ENCODE measurements at places on chromosomes 13 and 19. TPM values are rescaled to one million over a fixed set of nuclear protein-coding genes. Genes with fewer than 3 reads are reported as not detected.

The CCNA1 gene
- polyA plus RNA-seq: 1.2 TPM

The TTC9B gene
- 0.25 TPM for polyA plus RNA-seq

The PRRG2 gene
- polyA plus RNA-seq: 7.3 TPM

The ZFP28 gene
- polyA plus RNA-seq: 18.3 TPM

The ATP12A gene
- 16.9 TPM for polyA plus RNA-seq

The PSG5 gene
- polyA plus RNA-seq: 0.12 TPM

The KL gene
- polyA plus RNA-seq: 58.3 TPM

The DENND1C gene
- polyA plus RNA-seq: 36.7 TPM

The KLK6 gene
- 28.0 TPM for polyA plus RNA-seq

The MRPL34 gene
- 43.5 TPM for polyA plus RNA-seq

The FPR3 gene
- polyA plus RNA-seq: 0.20 TPM

DNA sequence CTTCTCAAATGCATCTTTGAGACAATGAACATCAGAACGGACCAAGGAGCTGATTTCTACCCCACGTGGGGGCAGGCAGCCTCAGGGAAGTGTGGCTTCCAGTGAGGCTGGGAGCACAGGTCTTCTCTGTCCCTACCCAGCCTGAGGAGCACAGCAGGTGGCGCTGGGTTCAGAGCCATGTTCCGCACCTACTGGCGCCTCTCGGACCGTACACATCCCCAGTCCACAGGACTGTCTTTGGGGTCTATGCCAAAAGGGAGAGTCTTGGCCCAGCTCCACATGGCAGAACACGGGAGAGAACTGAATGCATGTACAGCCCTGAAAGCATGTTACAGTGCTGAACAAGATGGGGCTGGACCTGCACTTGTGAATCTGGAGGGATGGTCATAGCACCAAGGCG lies 22.6 kb downstream of the SUGP1 start:
- DNase-seq: no peak

DNA sequence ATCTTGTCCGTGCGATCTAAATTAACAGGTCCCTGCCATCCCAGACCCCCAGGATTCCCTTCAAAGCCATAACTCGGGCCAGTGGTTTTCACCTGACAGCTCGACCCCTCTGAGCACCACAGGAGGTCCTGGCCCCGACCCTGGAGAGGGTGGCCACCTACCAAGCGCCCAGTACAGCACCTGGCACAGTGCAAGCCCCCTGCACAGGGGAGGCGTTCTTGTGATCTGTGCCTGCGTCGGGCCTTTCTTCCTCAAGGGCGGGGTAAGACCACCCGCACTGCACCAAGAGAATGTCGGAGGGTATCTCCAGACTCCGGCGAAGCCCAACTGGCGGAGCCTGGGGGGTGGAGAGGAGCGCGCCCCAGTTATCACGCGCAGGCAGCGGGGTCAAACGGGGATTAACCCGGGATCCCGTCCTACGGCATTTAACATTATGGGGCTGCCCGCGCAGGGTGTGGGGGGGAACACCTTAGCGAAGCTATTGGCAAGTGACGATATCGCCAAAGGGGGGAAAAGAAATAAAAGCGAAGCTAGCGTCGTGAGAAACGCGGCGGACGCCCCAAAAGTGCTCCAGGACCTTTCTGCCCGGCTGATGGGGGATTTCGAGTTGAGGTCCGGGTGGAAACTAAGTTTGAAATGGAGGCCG lies 1.3 kb upstream of the HNRNPL start:
- no peak for DNase-seq

DNA sequence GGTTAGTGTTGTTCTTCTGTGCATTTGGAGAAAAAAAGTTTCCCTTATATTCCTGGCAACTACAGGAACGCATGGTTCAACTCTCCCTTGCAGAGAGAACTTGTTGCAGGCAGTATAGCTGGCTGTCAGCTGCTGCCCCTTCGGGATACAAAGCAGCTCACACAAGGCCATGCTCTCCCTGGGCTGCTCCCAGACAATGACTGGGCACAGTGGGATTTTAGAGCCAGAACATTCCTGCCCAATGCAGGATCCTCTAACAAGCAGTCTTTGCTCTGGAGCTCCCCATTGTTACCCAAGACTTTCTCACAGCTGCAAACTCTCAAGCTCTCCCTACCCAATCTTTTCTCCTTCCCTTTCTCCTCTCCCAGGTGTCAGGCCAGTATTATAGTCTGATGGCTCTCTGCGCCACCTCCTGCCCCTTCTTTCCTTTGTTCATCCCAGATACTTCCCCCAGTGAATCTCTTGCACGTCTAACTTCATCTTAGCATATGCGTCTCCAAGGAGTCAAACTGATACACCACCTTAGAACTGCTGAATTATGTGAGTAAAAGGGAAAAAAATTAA lies 27.5 kb upstream of the SERPINE3 start:
- DNase-seq: no peak

GRCh38 chr13:74661851-74662250 lies 527.6 kb upstream of the KLF12 start:
- DNase-seq: no peak

DNA sequence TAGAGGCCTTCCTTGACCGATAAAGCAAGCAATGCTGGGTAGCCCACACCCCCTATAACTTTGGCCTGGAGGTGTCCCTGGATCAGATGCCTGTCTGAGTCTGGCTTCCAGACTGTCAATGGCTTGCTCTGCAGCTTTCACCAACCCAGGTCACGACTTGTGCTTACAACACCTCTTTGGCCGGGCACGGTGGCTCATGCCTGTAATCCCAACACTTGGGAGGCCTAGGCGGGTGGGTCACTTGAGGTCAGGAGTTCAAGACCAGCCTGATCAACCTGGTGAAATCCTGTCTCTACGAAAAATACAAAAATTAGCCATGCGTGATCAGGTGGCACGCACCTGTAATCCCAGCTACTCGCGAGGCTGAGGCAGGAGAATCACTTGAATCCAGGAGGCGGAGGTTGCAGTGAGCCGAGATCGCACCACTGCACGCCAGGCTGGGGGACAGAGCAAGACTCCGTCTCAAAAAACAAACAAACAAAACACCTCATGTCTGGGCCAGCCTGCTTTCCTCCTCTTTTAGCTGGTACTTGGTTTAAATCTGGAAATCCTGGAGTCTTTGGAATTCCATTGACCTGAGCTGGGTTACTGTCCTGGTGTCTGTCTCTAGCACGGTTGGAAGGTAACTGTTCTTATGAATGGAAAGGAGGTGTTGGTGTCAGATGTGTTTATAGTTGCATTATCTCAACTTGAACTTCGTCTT lies 10.3 kb upstream of the GARRE1 start:
- DNase-seq: no peak

DNA sequence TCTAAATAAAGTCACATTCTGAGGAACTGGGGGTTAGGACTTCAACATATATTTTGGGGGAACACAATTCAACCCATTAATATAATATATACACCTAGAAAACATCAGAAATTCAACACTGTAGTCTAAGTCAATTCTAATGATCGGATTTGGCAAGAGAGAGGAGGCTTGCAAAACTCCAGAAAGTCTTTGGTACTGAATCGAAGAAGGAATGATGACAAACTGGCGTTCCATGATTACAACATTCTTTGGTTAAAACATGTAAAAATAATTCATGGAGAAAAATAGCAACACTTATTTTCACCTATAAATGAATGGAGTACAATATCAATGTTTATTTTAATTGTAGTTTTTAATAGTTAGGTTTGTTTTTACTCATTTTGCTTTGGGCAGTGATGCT lies 62.4 kb downstream of the MBNL2 start:
- DNase-seq: no peak

DNA sequence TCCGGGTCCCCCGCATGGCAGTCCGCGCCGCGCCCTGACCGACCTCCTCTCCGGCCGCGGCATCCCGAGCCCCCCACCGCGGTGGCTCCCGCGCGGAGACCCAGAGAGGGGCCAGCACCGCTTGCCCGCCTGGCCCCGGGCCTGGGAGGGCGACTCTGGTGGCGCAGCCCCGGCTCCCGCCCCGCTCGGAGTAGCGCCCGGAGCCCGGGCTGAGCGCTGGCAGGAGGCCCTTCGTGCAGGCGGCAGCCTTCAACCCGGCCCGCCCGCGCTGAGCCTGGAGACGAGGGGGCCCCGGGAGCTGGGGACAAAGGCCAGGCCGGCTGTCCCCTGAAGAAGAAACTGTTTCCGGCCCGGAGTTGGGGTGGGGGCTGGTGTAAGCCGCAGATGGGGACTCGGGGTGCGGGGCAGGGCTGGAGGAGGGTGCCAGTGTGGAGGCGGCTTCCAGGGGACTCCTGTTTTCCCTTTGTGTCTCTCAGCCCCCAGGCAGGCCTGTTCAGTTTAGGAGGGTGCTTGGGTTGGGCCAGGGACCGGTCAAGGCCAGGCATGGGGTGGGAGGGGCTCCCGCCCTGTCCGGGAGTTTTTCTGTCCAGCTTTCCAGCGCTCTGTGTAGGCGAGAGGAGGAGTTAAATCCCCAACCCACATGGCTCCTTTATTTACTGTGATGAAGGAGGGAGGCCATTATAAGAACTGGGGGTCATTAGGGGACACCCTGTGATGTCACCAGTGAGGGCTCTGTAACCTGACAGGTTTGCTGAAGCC lies 935 bp downstream of the LRP3 start:
- DNase-seq: no peak

DNA sequence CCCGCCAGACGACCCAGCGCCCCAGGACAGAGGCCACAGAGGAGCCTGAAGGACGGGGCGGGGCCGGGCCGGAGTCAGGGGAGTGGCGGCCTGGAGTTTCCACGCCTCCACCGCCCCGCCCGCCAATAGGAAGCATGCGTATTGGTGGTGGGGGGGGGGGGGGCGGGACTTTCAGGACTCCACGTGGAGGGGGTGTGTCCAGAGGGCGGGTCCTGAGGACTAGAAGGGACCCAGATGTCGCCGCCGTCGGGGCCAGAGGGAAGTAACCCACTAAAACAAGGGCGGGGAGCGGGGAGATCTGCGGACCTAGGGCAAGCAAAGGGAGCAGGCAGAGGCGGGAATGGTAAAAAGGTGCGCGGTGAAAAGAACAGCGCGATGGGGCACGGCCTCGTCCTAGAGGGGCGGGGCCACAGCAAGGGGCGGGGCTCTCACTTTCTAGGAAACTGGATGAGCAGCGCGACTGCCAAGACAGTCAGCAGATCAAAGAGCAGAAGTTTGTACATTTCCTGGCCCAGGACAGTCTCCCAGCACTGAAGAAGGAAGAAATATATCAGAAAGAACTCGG lies 2.8 kb upstream of the LENG1 start:
- no peak for DNase-seq
